ENCODE measurements at places on chromosomes 5 and 9. TPM values are rescaled to one million over a fixed set of nuclear protein-coding genes. Genes with fewer than 3 reads are reported as not detected.

DNA sequence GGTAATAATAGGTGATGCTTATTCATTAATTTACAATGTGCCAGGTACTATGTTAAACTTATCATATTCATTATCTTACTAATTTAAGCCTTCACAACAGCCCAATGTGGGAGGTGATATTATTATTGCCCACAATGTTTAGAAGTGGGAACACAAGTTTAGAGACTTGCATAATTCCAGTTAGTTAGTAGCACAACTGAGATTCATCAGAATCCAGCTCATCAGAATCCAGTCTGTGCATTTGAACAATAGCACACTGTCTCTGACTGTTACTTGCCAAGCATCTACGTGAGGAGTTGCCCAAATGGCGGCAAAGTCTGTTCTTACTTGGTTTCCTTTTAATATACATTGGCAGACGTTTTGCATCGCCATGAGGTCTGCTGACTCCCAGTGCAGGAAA, 110.9 kb upstream of the BASP1 start:
- no peak for DNase-seq

- DNase-seq = no peak
Observed at GRCh38 chr5:179209359-179210150, 135.7 kb downstream of the ADAMTS2 start.

DNA sequence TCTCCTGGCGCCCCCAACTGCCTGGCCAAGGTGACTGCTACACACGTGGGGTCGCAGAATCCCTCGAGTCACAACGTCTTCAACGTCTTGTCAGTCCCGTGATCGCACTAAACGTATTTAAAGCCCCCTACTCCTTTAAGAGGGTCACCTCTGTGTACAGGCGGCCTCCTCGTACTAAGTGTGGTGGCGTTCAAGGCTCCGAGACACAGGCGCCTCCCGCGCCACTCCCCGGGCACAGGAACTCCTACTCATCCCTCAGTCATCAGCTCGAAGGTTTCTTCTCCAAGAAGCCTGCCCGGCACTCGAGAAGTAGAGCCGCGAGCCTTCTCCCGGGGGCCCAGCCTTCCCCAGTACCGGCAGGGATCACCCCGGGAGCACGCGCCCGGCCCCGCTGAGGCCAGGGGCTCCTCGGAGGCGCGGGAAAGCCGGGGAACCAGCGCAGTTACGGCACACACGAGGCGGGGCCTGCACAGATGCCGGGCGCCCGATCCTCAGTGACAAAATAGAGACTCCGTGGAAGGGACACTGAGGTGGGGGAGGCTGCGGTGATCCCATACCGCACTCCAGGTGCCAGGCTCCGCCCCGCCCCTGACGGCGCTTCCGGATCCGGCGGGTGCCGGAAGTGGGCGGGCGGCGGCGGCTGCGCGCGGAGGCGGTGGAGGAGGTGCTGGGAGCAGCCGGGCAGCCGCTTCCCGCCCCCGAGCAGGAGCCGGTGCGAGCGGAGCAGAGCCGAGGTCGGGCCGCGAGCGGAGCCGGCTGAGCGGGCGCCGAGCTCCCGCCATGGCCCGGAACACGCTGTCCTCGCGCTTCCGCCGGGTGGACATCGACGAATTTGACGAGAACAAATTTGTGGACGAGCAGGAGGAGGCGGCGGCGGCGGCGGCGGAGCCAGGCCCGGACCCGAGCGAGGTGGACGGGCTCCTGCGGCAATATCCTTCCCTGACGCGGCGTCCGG, 6.9 kb downstream of the ARPC5L start:
- peak; percentile 75 for DNase-seq

DNA sequence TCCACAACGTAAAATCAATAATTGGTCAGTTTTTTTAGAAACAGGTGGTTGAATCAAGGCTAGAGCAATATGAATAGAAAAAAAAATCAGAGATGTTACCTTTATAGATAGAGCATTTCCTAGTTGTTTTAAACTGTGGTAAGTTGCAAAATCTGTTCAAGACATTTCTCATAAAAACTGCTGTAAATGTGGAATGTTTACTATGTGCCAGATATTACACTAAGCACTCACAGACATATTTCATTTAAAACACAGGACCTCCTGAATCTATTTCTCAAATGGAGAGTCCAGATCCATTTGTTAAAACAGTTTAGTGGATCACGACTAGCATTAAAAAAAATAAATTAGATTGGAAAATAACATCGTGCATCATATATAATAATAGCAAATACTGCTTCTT, 570.0 kb upstream of the ZNF608 start:
- DNase-seq = no peak

- DNase-seq = no peak
Observed at GRCh38 chr5:145221416-145221815, 613.7 kb downstream of the PRELID2 start.

DNA sequence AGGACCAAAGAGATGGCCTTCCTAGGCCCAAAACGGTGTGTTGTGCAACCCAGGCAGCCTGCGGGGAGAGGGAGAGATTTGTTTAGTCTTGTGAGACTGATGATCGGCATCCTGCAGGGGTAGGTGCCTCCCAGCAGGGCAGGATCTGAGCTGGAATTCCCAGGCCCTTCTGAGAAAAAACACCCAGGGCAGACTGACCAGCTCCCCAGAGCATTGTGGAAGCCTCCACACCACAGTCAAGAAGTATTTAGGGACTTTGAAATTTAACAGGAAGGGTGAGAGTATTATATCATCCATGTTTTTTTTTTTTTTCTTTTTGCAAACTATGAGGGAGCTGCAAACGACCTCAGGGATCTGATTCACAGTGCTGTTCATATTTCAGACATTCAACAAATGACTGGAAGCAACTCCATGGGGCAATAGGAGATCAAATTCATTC, 104.5 kb upstream of the LHFPL2 start:
- no peak for DNase-seq

DNA sequence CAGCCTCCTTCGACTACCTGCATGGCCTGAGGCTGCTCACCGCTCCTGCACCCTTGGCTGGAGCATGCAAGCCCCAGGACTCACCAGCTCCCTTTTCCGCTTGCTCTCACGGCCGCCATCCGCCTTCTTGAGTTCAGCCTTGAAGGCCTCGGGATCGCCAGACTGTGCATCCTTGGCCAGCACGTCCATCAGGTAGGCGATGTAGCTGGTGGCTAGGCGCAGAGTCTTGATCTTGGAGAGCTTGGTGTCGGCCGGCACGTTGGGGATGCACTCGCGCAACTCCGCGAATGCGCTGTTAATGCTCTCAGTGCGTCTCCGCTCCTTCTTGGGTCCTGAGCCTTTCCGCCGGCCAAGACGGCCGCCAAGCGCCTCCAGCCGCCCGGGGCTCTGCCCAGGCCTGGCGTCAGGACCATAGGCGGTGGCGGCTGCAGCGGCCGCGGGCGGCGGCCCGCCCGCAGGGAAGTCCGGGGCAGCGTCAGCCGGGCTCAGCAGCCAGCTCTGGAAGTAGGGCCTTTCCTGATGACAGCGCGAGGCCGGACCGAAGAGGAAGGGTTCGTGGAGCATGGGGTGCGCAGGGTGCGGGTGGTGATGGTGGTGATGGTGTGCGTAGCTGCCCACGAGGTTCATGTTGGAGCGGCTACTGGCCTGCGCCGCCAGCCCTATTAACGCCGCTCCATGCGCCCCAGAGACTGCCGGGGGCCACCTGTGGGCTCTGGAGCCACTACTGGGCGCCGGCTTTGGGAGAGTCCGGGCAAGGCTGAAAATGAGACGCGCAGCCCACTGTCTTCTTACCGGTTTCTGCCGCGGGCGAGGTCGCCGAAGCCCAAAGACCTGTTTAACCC, 424 bp downstream of the HAND1 start:
- no peak for DNase-seq

DNA sequence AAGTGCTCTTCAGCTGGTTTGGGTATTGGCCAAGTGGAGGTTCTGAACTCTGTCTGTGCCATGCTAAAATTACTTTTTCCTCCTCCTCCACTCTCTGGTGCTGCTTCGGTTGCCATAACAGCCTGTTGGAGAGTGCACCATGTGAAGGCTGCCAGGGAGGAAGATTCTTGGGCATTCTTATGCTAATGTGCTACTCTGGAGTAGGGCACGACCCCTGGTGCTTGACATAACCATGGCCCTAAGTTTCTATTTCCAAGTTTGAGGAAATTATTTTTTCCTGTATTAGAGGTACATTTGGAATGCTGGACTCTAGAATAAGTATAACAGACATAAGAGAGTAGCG, 111.6 kb downstream of the ARHGAP26 start:
- DNase-seq = no peak

GRCh38 chr5:111755942-111756381, 1.0 kb downstream of the NREP start:
- DNase-seq = peak; percentile 64

- no peak for DNase-seq
Observed at GRCh38 chr9:134870746-134871662, 9.6 kb upstream of the FCN2 start.

DNA sequence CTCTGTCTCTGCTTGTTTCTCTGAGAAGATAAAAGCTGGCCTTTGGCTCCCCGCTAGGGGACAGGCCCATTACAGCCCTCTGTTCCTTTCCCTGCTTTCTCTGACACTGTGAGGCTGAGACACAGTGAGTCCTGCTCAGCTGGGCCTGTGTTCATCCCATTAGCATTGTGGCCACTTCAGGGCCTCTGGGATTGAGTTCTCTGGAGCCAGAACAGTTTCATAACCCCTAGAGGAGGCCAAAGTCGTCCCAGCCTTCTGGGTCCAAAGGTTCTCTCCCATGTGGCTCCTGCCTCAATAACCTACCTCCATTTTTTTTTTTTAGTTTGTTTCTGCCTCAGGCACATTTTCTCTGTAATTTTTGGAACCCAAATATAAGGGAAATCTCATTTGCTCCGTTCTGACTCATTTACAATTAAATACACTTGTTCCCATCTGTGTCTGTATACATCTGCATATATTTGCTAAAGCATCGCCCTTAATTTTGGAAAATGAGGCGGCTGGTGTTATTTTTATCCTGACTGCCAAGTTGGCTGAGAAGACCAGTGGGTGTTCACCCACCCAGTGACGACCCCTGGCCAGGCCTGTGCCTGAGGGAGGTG, 27.3 kb upstream of the CTNNA1 start:
- DNase-seq = no peak

GRCh38 chr5:6328173-6328572, 50.2 kb downstream of the MED10 start:
- DNase-seq = peak; percentile 32

DNA sequence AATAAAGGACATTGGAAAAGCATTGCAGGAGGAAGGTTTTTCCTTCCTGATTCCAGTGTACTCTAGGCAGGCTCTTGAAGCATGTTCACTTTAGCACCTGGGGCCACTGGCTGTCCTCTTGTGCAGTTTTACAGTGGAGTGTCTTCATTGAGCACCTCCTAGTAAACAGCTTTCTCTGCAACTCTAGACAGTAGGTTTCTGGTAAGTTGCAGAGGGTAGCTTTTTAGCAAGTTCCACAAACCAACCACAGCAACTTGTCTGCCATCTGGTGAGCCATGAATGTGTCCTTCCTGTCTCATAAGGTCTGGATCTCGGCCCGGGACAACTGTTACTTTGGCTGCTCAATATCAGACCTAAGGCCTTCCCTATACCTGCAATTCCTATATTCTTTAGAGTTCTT, 488.0 kb downstream of the MAN2A1 start:
- DNase-seq = no peak

- no peak for DNase-seq
Observed at GRCh38 chr5:109347252-109347888, 62.4 kb downstream of the PJA2 start.

GRCh38 chr9:755454-756381, 85.8 kb upstream of the DMRT1 start:
- DNase-seq = no peak

- no peak for DNase-seq
Observed at GRCh38 chr5:81907012-81907635, 64.7 kb upstream of the ATG10 start.

- DNase-seq = no peak
Observed at GRCh38 chr5:41109186-41109585, 38.0 kb upstream of the MROH2B start.

- DNase-seq = no peak
Observed at GRCh38 chr5:148107608-148108007, 43.8 kb downstream of the SPINK5 start.

DNA sequence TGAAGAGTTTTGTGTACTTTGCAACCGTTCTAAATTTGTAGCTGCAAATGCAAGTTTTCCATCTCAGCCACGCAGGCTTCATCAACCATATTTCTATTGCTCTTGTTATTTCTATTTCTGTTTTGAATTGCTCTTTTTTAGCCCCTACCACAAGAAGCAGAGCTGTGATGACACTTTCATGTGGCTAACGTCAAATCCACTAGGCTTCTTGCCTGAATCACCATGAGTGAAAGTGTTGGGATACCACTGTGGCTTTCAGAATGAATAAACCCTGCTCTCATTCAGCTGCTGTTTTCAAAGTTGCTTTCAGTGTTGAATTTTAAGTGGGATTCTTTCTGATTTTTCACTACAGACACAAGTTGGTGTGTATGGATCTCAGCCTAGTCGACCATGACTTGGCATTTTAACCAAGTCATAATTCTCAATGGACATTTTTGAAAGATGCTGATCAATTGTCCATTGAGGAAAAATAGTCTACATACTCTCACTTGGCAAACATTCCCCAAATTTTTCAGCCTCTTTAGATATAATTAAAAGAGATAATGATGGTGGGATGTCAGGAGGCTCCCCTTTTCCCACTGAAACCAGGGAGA, 41.0 kb upstream of the MTAP start:
- DNase-seq = no peak

- peak; percentile 11 for DNase-seq
Observed at GRCh38 chr9:126611592-126612325, 2.0 kb upstream of the LMX1B start.

GRCh38 chr9:120857481-120857880, 14.8 kb upstream of the PSMD5 start:
- no peak for DNase-seq

GRCh38 chr9:113501129-113501686, 37.7 kb downstream of the RGS3 start:
- no peak for DNase-seq

CDKN2A gene
- total RNA-seq = 0.27 TPM

SLC45A2 gene
- 0.27 TPM for total RNA-seq

GPR151 gene
- total RNA-seq = not detected

UBQLN1 gene
- 87.8 TPM for total RNA-seq

ADGRD2 gene
- total RNA-seq = under 0.01 TPM

WDR38 gene
- total RNA-seq = not detected

C9orf153 gene
- total RNA-seq = 0.81 TPM

NR4A3 gene
- 5.1 TPM for total RNA-seq

SAXO1 gene
- total RNA-seq = under 0.01 TPM

ANKRD33B gene
- total RNA-seq = 10.8 TPM

RABGAP1 gene
- total RNA-seq = 50.9 TPM

Data from hematopoietic multipotent progenitor cell (in vitro differentiated cells).